Suprapubic skin (tissue), 4 donors: ENCODE measurements at places on chromosomes 13 and 19. TPM values are rescaled to one million over a fixed set of nuclear protein-coding genes. Genes with fewer than 3 reads are reported as not detected.

GJA3 gene
- 0.30 TPM for total RNA-seq

STOML3 gene
- total RNA-seq = not detected

MOB3A gene
- total RNA-seq = 29.4 TPM

LENG9 gene
- 7.9 TPM for total RNA-seq

PRMT1 gene
- total RNA-seq = 111 TPM

MEIOSIN gene
- total RNA-seq = not detected

UBE2L5 gene
- not detected for total RNA-seq

FGF9 gene
- total RNA-seq = not detected
